ENCODE measurements at places on chromosomes 4 and X.

- DNase-seq: no peak
Measured at GRCh38 chr4:184355857-184356256, 118.5 kb downstream of the IRF2 start.

- DNase-seq: no peak
Measured at GRCh38 chrX:55488006-55488592, 1.5 kb downstream of the USP51 start.

DNA sequence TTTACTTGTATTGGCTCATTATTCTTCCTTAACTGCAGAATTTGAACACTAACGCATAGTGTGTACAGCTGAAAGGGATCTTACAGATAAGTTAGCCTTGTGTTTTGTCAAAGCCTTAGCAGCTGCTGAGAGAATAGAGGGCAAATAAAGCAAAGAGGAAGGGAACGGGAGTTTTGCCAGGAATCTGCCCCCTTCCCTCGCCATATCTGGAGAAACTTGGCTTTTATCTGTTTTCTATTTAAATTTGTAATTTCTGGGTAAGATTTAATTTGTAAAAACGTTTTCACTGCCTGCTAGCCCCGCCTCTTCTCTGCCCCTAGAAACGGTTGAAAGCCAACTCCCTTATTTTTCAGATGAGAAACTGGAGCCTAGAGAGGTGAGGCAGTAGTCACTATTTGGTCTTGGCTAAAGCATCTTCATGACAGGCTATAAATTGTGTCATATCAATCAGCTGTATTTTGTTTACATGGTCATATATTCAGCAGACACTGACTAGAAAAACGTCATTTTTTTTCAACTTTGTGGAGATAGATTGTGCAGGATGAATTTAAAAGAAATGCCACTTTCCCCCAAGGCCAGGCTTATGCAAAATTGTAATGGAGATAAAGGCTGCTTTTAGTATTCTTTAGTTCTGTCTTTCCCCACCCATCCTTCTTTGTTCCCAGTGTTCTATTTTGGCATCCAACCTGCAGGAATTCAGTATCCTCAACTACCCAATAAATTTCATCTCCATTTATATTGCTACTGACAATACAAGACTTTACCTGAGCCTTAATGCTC, 319.4 kb downstream of the SH2D1A start:
- DNase-seq: no peak

DNA sequence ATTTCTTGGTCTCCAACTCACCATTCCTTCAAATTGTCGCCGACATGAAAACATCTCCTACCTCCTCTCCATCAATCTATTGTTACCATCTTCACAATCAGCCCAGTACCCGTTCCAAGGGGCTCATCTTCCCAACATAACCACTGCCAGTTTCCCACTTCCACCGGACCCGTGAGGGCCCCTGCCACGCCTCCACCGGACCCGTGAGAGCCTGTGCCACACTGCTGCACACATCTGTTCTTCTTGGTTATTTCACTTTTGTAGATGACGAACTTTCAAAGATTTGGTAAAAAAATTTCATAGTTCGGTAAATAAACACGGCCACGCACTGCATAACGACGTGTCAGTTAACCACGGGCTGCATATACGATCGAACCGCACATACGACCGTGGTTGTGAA, 65.0 kb downstream of the FAT1 start:
- no peak for DNase-seq

GRCh38 chrX:65508851-65509250, 25.7 kb downstream of the LAS1L start:
- DNase-seq: no peak

GRCh38 chr4:19776021-19776459, 475.7 kb upstream of the SLIT2 start:
- peak; percentile 38 for DNase-seq

DNA sequence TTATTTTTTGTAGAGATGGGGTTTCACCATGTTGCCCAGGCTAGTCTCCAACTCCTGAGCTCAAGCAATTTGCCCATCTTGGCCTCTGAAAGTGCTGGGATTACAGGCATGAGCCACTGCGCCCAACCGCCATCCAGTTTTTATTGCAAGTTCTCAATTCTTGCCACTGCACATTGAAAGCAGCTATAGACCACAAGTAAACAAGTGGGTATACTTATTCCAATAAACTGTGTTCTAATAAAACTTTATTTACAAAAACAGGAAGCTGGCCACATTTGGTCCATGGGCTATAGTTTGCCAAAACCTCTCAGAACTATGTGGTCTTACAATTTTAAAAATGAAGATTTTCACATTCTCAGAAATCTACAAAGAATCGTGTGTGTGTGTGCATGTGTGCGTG, 313.6 kb upstream of the RASGEF1B start:
- DNase-seq: no peak

DNA sequence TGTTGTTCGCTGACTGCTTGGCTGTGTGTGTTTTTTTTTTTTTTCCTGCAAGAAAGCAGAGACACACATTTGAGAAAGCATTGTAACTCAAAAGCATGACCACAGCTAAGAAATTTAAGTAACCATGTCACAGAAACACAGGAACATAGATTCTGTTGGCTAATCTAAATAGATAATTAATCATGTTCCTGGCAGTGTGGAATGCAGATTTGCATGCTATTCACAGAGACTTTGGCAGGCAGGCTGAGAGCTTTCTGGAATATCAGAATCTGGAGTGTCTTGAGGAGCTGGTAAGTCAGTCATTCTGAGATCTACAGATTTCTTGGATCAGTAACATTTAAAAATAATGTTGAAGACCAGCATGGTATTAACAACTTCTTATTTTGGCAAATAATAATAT, 33.2 kb upstream of the SMS start:
- DNase-seq: no peak

DNA sequence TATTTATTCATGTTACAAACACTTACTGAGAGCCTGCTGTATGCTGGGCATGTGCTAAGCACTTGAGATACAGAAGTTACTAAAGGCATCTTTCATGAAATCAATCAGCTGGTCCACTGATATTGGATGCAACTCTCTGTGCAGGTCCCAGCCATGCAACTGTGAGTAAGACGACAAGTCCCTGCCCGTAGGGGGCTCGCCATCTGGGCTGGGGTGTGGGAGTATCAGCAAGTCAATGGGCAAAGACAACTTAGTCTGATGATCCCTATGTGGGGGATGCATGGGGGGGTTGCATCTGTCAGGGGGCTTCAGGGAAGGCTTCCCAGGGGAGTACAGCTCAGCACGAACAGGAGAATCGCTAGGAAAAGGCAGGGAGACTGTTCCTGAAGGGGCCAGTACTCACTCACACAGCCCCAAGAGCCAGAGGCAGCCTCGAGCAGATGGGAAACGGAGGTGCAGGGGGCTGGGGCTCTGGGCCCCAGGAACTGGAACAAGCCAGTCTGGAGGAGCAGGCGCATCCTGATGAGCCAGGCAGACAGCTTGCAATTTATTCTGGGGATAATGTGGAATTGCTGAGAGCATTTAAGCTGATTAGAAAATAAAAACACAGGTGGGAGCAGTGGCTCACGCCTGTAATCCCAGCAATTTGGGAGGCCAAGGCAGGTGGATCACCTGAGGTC, 40.2 kb downstream of the CRMP1 start:
- DNase-seq: no peak
